ENCODE measurements at places on chromosomes 3 and 15. TPM values are rescaled to one million over a fixed set of nuclear protein-coding genes. Genes with fewer than 3 reads are reported as not detected.

Gene C2CD4A
- total RNA-seq, result not detected

Gene CPN2
- total RNA-seq, result not detected

Gene ALPK3
- total RNA-seq, result under 0.01 TPM

Gene CSPG5
- 0.04 TPM for total RNA-seq

DNA sequence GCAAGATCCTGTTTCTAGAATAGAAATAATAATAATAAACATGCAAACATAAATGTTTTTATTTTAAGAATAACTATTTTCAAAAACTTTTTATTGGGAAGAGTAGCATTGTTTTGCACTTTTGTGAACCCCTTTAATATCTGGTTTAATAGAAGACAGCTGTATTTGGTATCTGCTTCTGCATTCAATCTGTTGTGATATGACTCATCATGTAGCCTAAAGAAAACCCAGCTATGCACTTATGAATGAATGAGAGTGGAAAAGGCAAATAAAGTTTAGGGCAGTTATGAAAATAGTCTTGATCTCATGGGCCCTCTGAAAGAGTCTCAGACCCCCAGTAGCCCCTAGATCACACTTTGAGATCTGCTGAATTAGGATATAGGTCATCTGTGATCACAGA is 100.4 kb upstream of the PPP2R3A start:
- no peak overlapping the region for H3K27ac ChIP-seq
- H3K4me1 ChIP-seq, result no peaks in the 10 kb centered on the region
- H3K4me3 ChIP-seq, result no peak overlapping the region
- DNase-seq, result no peak
- peaks cover 3% of the 10 kb centered on the region for H3K27me3 ChIP-seq

DNA sequence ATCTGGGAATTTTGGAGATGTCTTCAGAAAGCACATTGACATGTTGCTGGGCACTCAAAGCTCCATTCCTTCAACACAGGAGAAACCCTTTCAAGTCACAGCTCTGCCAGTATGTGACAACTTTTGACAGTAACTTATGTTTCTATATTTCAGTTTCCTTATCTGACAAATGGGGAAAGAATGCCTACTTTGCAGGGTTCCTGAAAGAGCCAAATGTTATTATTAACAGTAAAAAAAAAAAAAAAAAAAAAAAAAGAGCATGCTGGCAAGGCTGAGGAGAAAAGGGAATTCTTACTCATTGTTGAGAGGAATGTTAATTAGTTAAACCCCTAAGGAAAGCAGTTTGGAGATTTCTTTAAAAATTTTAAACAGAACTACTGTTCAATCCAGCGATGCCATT is 272.5 kb upstream of the TGFBR2 start:
- DNase-seq, result no peak
- H3K36me3 ChIP-seq, result no peaks in the 10 kb centered on the region
- no peaks in the 10 kb centered on the region for H3K27me3 ChIP-seq
- no peak overlapping the region for H3K4me3 ChIP-seq

- no peak overlapping the region for H3K4me3 ChIP-seq
- no peaks in the 10 kb centered on the region for H3K4me1 ChIP-seq
- no peaks in the 10 kb centered on the region for H3K27me3 ChIP-seq
- no peak for DNase-seq
These were observed 393.4 kb downstream of the NTRK3 start for GRCh38 chr15:87863152-87863551.

- H3K4me1 ChIP-seq, result no peaks in the 10 kb centered on the region
- no peaks in the 10 kb centered on the region for H3K36me3 ChIP-seq
- no peaks in the 10 kb centered on the region for H3K27me3 ChIP-seq
- no peak for DNase-seq
- H3K4me3 ChIP-seq, result no peak overlapping the region
These were observed 378.2 kb upstream of the ROBO2 start for GRCh38 chr3:76661527-76662250.

- no peaks in the 10 kb centered on the region for H3K36me3 ChIP-seq
- no peak overlapping the region for H3K4me3 ChIP-seq
- H3K27me3 ChIP-seq, result no peaks in the 10 kb centered on the region
- no peaks in the 10 kb centered on the region for H3K4me1 ChIP-seq
- no peak overlapping the region for H3K27ac ChIP-seq
These were observed 708.4 kb upstream of the CBLB start for GRCh38 chr3:106577241-106577640.

- H3K4me1 ChIP-seq, result 0 out of 2 replicates have a peak, but pooled peaks cover 5% of the 10 kb centered on the region
- H3K4me3 ChIP-seq, result no peak overlapping the region
- DNase-seq, result no peak
- no peaks in the 10 kb centered on the region for H3K36me3 ChIP-seq
These were observed 358.1 kb downstream of the ULK4 start for GRCh38 chr3:41603807-41604206.

GRCh38 chr3:37155782-37156181 is 18.6 kb downstream of the LRRFIP2 start:
- H3K36me3 ChIP-seq, result no peaks in the 10 kb centered on the region
- no peak for DNase-seq
- no peaks in the 10 kb centered on the region for H3K27me3 ChIP-seq

GRCh38 chr15:68730471-68730919 is 90.2 kb downstream of the ANP32A start:
- no peaks in the 10 kb centered on the region for H3K36me3 ChIP-seq
- H3K4me3 ChIP-seq, result no peak overlapping the region
- H3K27me3 ChIP-seq, result no peaks in the 10 kb centered on the region
- peaks cover 5% of the 10 kb centered on the region for H3K4me1 ChIP-seq
- H3K27ac ChIP-seq, result no peak overlapping the region

GRCh38 chr3:190314741-190315140 is 7.5 kb downstream of the CLDN1 start:
- no peaks in the 10 kb centered on the region for H3K4me1 ChIP-seq
- no peaks in the 10 kb centered on the region for H3K27me3 ChIP-seq
- H3K36me3 ChIP-seq, result no peaks in the 10 kb centered on the region

DNA sequence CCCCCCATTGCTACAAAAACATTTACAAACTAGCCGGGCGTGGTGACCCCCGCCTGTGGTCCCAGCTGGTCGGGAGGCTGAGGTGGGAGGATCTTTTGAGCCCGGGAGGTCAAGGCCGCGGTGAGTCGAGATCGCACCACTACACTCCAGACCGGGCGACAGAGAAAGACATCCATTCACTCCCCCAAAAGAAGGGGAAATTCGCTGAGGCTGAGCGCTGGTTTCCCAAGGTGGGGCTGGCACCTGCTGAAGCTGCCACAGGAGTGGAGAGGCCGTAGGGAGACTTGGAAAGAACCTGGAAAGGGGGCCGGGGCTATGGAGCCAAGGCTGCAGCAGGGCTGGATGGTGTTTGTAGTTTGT is 732 bp upstream of the CRTC3 start:
- no peak overlapping the region for H3K27ac ChIP-seq
- no peak for DNase-seq
- peaks cover 24% of the 10 kb centered on the region for H3K4me1 ChIP-seq
- H3K4me3 ChIP-seq, result peak overlapping the region; percentile 97
- H3K36me3 ChIP-seq, result no peaks in the 10 kb centered on the region
- H3K27me3 ChIP-seq, result no peaks in the 10 kb centered on the region

DNA sequence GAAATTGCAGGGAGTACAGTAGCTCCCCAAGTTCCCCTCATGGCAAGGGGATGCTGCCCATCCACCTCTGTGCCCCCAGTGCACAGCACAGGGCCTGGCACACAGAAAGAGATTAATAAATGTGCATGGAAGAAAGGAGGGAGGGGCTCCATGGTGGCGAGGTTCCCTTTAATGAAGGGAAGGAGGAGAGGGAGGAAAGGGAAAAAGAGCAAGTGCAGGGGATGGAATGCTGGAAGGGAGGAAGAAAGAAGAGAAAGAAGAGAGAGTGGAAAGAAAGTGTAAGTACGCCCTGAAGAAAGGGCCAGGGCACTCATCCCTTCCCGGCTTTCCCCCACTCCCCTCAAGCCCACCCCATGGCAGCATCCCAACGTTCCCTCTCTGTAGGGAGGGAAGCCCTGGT is 1.5 kb upstream of the VIPR1 start:
- H3K27me3 ChIP-seq, result no peaks in the 10 kb centered on the region
- no peaks in the 10 kb centered on the region for H3K36me3 ChIP-seq
- no peak overlapping the region for H3K27ac ChIP-seq
- H3K4me1 ChIP-seq, result peaks cover 14% of the 10 kb centered on the region
- DNase-seq, result no peak
- no peak overlapping the region for H3K4me3 ChIP-seq

- H3K27me3 ChIP-seq, result no peaks in the 10 kb centered on the region
- H3K4me1 ChIP-seq, result no peaks in the 10 kb centered on the region
- H3K36me3 ChIP-seq, result no peaks in the 10 kb centered on the region
These were observed 465.2 kb upstream of the TGFBR2 start for GRCh38 chr3:30141178-30141581.

DNA sequence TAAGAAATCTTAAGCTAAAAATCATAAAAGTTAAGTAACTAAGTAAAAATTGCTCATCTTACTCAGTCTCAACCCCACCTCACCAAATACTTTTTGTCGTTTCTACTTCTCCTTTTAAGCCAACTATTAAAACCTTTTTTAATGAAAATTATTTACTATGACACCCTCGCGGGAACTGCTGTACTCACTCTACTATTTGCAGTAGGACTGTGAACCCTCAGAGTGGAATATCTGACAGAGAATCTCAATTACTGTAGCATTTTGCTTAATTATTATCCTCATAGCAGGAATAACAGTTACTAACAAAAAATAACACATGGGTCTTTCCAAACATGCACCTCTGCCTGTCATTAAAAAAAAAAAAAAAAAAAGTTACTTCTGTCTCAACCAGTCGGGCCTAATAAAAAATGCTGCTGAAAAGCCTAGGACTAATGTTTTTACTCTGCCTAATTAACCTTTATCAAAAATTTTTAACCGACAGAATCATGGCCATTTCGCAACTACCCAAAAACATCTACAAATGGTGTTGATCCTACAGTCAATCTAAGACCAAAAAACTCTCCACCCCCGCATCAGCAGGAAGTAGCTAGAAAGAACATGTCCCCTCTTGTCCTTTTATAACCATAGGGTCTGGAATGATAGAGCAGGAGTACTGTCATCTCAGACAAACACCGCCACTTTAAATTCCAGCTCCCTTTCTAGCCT is 10.2 kb downstream of the ALDH1L1 start:
- no peaks in the 10 kb centered on the region for H3K4me1 ChIP-seq
- H3K4me3 ChIP-seq, result no peak overlapping the region
- no peak for DNase-seq
- H3K27ac ChIP-seq, result no peak overlapping the region
- no peaks in the 10 kb centered on the region for H3K27me3 ChIP-seq
- no peaks in the 10 kb centered on the region for H3K36me3 ChIP-seq

- H3K27me3 ChIP-seq, result no peaks in the 10 kb centered on the region
- no peaks in the 10 kb centered on the region for H3K4me1 ChIP-seq
- no peak for DNase-seq
- no peak overlapping the region for H3K4me3 ChIP-seq
- H3K36me3 ChIP-seq, result no peaks in the 10 kb centered on the region
These were observed 14.2 kb downstream of the DUOX1 start for GRCh38 chr15:45143946-45144345.

- H3K4me3 ChIP-seq, result no peak overlapping the region
- H3K27me3 ChIP-seq, result no peaks in the 10 kb centered on the region
- H3K4me1 ChIP-seq, result peaks cover 15% of the 10 kb centered on the region
- H3K36me3 ChIP-seq, result no peaks in the 10 kb centered on the region
- H3K27ac ChIP-seq, result no peak overlapping the region
- DNase-seq, result no peak
These were observed 181.7 kb downstream of the LPP start for GRCh38 chr3:188335656-188336055.

- peak; percentile 59 for DNase-seq
- no peaks in the 10 kb centered on the region for H3K36me3 ChIP-seq
- peaks cover 10% of the 10 kb centered on the region for H3K4me1 ChIP-seq
- H3K27me3 ChIP-seq, result no peaks in the 10 kb centered on the region
- no peak overlapping the region for H3K4me3 ChIP-seq
- H3K27ac ChIP-seq, result no peak overlapping the region
These were observed 145.4 kb upstream of the PROK2 start for GRCh38 chr3:71930056-71930991.

- peak overlapping the region; percentile 32 for H3K27ac ChIP-seq
- no peaks in the 10 kb centered on the region for H3K27me3 ChIP-seq
- peak; percentile 81 for DNase-seq
- no peaks in the 10 kb centered on the region for H3K36me3 ChIP-seq
These were observed 3.0 kb downstream of the ALCAM start for GRCh38 chr3:105369500-105370371.

GRCh38 chr15:100120111-100120510 is 221.7 kb downstream of the ADAMTS17 start:
- H3K36me3 ChIP-seq, result no peaks in the 10 kb centered on the region
- no peaks in the 10 kb centered on the region for H3K4me1 ChIP-seq
- H3K4me3 ChIP-seq, result no peak overlapping the region
- H3K27me3 ChIP-seq, result 0 out of 2 replicates have a peak, but pooled peaks cover 3% of the 10 kb centered on the region
- no peak for DNase-seq

DNA sequence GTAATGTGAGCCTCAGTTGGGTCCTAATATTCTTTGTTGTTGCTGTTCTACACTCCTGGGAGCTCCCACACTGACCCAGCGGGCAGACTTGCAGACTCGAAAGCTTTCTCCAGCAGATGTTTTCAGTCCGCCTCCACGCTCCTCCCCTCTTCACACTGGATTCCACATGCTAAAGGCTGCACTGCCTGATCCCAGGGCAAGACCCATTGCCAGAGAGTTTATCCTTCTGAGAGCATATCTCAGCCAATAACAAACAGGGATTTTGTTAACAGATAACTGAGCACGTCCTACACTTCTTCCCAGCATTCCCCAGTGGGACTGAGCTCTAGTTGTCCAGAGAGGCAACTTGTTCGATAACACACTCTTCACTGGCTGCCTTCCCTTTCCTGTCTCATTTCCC is 8.0 kb upstream of the COL6A6 start:
- H3K4me1 ChIP-seq, result no peaks in the 10 kb centered on the region
- no peaks in the 10 kb centered on the region for H3K27me3 ChIP-seq
- no peaks in the 10 kb centered on the region for H3K36me3 ChIP-seq
- DNase-seq, result no peak
- no peak overlapping the region for H3K4me3 ChIP-seq

DNA sequence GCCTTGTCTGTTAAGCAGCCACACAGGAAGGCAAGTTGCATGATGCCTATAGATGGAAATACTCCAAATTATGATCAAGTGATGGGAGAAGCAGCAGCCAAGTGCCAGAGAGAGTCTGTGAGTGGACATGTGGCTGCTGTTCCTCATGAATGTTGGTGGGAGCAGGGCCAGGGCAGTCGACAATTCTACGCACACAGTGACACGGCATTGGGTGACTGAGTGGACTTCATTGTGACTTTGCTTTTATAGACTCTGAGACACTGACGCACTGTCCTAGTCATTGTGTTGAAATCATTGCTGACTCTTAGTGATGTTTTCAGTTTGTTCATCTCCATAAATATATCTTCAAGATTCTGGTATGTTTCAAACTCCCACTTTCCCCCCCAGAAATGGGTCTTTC is 246.3 kb upstream of the SEMA6D start:
- H3K4me1 ChIP-seq, result no peaks in the 10 kb centered on the region
- no peaks in the 10 kb centered on the region for H3K27me3 ChIP-seq
- H3K36me3 ChIP-seq, result no peaks in the 10 kb centered on the region
- no peak overlapping the region for H3K27ac ChIP-seq
- H3K4me3 ChIP-seq, result no peak overlapping the region
- no peak for DNase-seq

All from Karpas-422 (cell line).